ENCODE measurements at places on chromosomes 1 and 21.

DNA sequence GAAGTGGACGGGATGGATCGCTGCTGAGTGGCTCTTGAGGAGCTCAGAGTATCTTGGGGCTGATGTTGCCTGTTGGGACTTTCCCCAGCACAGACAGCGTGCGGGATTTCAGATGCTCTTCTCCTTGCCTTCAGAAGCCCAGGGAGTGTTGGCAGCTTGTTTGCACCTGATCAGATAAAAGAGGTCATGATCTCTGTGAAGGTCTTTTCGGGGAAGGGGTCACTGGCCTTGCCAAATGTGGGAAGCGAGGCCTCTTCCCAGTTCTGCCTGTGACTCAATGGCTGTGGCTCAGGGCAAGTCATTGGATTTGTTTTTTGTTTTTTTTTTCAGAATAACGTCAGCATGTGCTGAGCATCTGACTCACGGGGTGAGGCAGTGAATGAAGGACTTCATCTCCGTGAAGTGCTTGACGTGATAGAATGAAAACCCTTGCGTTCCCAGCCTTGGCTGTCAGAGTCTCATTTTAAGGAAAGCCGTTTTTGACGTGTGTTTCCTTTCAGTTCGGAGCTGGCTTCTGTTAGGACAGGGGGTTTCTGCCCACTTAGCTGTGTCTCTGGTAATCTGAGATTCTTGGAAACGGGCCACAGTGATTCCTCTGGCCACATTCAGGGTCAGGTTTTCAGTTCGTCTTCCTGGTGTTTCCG is 46.7 kb downstream of the GALNT2 start:
- DNase-seq = no peak
- no peaks in the 10 kb centered on the region for H3K27me3 ChIP-seq
- H3K4me3 ChIP-seq = no peak overlapping the region
- peaks cover 10% of the 10 kb centered on the region for H3K36me3 ChIP-seq
- H3K27ac ChIP-seq = peak overlapping the region; percentile 78

DNA sequence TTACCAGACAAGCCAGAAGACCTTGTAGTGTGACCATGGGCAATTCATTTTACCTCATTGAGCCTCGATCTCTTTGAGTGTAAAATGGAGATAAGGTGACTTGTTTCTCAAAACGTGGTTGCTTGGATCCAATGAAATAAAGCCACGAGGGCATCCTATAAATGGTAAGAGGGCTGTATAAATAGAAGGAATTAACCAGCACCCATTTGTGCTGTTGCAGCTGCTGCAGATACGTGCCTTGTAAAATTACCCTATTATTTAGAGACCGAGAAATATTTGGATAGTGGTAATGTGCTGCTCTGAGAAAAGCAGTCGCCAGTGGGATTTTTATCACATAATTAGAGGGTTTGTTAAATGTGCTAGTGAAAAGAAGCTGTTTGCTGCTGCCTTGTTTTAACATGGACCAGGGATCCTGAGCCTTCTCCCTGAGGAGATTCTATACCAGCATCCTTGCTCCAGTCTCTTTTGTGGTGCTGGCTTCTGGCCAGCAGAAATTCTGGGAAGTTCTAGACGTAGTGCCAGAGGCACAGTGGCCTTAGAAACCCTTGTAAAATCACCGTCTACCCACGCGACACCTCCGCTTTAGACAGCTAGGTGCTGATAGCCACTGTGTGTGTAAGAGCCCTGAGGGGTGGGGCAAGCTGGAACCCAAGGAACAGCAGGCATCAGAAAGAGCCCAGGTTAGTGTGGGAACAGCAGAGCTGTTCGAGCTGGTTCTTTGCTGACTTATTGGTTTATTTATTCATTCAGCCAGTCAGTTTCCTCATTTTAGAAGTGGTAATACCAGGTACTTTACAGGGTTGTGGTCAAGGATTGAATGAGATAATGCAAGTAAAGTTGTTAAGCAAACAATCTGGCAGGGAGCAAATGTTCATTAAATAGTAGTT is 137.5 kb downstream of the NOS1AP start:
- H3K36me3 ChIP-seq = no peaks in the 10 kb centered on the region
- H3K27ac ChIP-seq = no peak overlapping the region
- H3K27me3 ChIP-seq = no peaks in the 10 kb centered on the region
- H3K4me1 ChIP-seq = peaks cover 48% of the 10 kb centered on the region

DNA sequence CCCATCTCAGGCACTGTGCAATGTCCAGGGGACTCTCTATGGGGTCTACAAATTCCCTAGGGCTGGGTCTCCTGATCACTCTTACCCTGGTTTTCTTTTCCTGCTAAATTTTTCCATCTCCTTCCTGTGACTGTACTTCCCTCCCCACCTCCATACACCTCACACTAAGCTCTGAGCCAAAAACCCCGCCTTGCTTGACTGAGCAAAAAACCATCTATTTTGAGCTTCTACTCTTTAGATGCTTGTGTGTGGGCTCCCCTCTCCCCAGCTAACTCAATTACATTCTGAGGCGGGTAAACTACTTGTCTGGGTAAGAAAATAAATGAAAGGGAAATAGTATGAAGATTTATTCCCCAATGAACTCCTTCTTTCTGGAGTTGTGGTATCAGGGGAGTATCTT is 187.9 kb downstream of the PTPRU start:
- no peak overlapping the region for H3K27ac ChIP-seq
- no peak overlapping the region for H3K4me3 ChIP-seq
- H3K4me1 ChIP-seq = peaks cover 5% of the 10 kb centered on the region
- no peak for DNase-seq

GRCh38 chr1:240484804-240485443 is 127.0 kb downstream of the GREM2 start:
- H3K4me1 ChIP-seq = no peaks in the 10 kb centered on the region
- no peak overlapping the region for H3K27ac ChIP-seq
- no peak for DNase-seq
- no peaks in the 10 kb centered on the region for H3K36me3 ChIP-seq
- no peak overlapping the region for H3K4me3 ChIP-seq

DNA sequence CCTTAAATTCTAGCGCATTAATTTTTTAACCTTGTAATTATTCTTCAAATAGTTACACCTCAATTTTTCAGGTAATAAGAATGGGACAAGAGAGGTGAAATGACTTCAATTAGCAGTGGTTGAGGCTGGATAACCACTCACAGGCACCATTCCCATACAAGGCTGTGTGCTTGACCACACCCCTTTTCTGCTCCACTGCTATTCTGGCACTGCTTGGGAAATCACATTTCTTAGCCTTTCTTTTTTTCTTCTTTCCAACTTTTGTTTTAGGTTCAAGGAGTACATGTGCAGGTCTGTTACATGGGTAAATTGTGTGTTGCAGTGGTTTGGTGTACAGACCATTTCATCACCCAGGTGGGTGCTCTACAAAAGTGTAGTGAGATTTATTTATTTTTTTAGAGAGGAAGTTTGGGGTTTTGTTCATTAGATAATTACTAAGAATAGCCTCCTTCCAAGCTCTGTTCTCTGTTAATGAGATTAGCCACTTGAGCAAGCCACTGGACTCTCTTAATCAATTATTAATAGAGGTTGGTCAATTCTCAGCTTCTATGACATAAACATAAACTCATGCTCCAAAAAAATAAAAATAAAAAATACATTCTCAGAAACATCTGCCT is 14.4 kb downstream of the ILDR2 start:
- H3K36me3 ChIP-seq = no peaks in the 10 kb centered on the region
- no peaks in the 10 kb centered on the region for H3K4me1 ChIP-seq
- peaks cover 17% of the 10 kb centered on the region for H3K27me3 ChIP-seq
- no peak overlapping the region for H3K4me3 ChIP-seq
- no peak for DNase-seq
- no peak overlapping the region for H3K27ac ChIP-seq
